Activated CD8-positive, alpha-beta T cell treated with anti-CD3 and anti-CD28 coated beads for 36 hours (primary cell): ENCODE measurements at places on chromosomes 1 and 21.
A peak's percentile ranks its signal among the peaks of the same experiment; 100 is the strongest.

- no peak for DNase-seq
Observed at GRCh38 chr1:242811092-242811840, 286.8 kb upstream of the PLD5 start.

DNA sequence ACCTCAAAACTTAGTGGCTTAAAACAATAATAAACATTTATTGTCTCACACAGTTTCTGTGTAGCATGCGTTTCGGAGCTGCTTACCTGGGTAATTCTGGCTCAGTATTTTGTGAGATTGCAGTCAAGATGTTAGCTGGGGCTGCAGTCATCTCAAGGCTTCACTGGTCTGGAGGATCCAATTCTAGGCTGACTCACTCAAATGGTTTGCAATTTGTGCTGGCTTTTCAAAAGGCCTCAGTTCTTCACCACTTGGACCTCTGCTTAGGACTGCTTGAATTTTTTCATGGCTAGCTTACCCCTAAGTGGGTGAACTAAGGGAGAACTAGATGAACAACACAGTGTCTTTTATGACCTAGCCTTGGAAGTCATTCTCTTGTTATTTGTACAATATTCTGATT, 21.0 kb downstream of the XPR1 start:
- no peak for DNase-seq

GRCh38 chr21:37449302-37449937, 82.8 kb downstream of the DYRK1A start:
- no peak for DNase-seq

- no peak for DNase-seq
Observed at GRCh38 chr21:29215709-29216108, 83.0 kb upstream of the BACH1 start.

GRCh38 chr1:110148961-110149360, 1.3 kb upstream of the SLC6A17 start:
- no peak for DNase-seq

- no peak for DNase-seq
Observed at GRCh38 chr1:150282558-150282958, 204 bp downstream of the CIART start.

DNA sequence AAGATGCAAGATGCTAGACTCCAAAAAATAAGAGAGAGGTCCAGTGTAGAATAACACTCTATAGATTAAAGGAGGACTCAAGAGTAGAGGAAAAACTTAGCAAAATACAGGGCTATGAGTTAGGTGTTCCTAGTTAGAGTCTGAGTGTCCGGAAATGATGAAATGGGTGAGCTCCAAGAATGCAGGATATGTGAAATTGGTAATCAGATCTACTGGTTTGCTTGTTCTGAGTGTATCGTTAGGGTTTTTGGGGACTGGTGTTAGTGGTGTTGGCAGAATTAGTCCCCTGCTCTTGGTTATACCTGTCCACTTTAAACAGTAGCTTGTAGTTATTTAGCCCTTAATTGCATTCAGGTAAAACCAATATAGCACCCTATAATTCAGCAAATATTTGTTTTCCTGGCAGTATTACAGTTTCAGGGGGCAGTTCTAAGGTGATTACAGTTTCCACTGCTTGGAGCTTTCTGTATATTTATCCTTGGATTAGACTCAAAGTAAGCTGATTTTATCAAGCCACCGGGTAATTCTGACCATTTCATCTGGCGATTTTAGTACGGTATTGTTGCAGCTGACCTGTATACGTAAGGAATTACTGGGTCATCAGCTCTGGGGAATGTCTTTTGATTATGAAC, 332.7 kb downstream of the CHRM3 start:
- peak; percentile 39 for DNase-seq

DNA sequence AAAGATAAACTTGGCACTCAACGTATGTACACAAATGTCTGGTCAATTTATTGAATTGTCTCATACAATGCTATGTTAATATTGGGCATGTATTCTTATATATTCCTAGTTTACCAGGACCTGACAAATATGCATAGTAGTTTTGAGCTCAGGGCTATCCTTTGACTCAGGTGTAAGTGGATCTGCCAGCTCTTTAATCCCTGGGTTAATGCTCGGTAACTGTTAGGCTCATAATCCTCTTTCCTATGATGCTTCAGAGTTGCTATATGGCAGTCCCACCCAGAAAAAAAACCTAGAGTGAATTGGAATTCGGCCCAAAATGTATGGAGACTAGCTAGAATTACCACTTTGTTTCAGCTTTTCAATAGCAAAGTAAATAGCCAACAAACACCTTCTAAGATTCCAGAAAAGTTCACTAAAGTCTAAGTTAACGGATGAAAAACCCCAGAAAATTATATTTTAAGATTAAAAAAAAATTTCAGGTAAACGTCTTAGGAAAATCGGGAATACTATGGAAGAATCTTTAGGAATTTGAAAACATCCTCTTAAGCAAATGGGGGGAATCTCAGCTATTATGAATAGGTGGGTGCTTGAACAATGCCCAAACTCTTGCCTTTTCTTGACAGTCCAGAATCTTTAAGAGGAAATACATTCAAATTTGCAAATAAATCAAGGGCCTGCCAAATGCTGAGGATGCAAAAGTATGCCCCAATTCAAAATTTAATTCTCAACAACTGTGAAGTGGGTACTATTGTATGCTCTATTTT, 10.9 kb downstream of the H3-3A start:
- no peak for DNase-seq

DNA sequence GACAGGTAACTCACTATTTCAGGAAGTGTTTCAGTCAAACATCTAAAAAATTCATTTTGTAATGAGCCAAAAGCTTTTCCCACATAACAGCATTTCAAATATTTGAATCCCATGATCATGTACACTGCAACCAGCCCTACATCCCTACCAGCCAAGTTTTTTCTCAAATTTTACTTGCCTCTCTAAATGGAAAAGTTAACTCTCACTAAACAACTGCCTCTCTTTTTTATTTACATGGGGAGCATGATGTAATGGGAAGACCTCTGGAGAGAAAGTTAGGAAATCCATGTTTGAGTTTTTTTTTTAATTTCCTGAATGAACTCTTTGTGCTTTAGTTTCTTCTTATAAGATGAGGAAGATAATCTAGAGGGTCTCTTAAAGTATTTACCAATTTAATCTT, 70.5 kb downstream of the TTLL7 start:
- DNase-seq: no peak

- DNase-seq: no peak
Observed at GRCh38 chr1:181192316-181192715, 103.8 kb downstream of the IER5 start.

DNA sequence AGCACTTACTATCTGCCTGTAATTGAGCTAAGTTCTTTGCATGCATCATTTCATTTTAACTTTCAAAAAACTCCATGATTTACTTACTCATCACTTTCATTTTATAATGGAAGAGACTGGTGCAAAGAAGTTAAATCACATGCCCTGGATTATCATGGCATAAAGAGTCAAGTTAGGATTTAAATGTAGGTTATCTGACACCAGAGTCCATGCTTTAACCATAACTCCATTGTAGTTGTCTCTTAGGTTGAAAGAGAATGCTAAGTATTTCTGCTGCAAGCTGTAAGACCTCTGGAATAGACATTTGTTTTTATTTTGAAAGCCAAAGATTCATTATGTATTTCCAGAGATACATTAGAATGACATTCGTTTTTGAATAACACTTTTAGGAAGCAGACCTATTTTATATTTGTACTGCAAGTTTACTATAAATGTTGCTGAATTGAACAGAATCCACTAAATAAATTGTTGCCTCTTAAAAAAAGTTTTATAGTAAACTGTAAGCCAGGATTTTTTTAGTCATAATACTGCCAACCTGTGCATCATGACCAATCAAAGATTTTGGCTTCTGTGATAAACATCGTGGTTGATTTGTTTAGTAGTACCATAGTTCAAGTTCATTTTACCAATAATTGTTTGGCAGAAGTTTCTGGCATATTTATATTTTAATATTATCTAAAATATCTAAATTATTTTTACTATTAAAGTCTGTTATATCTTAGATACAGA, 26.1 kb downstream of the CFH start:
- DNase-seq: no peak

GRCh38 chr21:42690586-42690985, 37.2 kb downstream of the PDE9A start:
- DNase-seq: no peak

GRCh38 chr1:85148524-85149250, 52.1 kb downstream of the SYDE2 start:
- peak; percentile 64 for DNase-seq

DNA sequence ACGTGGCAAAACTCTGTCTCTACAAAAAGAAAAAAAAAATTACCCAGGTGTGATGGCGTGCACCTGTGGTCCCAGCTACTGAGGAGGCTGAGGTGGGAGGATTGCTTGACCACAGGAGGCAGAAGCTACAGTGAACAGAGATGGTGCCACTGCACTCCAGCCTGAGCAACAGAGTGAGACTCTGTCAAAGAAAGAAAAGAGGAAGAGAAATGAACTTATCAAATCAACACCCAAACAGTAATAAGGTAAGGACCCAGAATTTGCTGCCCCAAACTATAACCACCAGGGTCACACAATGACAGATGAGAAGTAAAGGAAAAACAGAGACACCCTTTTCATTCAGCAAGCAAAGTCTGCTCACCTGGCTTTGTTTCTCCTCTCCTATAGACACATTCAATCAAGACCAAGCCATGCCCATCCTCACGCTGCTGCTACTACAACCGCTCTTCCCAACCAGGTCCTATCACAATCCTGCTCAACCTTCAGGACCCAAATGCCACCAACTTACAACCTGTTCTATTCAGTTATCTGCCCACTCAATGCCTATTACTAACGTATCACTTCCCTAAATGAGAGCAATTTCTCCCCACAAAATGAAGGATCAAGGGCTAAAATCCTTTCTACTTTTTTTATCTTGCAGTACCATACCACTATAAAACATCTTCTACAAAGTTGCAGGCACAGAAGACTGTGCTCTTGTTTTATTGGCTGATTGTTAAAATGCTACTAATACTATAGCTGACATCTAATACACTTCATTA, 183.5 kb downstream of the RERE start:
- no peak for DNase-seq

GRCh38 chr1:226978432-226979114, 38.5 kb downstream of the COQ8A start:
- no peak for DNase-seq

- DNase-seq: no peak
Observed at GRCh38 chr1:113325022-113325421, 65.3 kb upstream of the MAGI3 start.

DNA sequence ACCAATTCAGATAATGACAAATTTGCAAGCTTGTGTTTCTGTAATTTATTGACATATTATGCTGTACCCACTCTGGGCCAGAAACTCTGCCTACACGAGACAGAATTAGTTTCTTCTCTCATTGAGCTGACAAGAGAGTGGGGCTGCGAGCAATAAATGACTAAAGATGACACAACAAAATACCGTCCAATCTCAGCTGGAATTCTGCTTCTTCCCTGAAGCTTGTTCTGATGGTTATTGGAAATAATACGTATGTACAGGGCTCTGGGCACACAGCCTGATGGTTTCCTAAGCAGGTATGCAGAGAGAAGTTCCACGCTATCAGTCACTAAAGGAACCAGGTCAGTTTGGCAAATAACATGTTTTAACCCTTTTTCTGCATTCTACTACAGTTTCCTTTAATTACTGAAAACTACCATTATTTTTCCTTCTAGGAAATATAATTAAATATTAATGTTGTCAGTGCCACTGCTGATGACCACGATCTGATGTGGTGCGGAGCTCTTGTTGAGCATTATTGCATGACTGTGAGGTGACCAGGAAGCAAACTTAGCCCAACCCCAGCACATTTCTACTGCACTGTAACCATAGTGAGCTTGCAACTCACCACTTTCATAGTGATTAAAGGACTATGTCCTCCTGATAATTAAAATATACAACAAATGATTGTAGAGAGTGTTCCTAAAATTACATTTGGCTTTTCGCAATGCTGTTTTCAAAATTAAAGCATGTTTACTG, 221.4 kb upstream of the L1TD1 start:
- no peak for DNase-seq

DNA sequence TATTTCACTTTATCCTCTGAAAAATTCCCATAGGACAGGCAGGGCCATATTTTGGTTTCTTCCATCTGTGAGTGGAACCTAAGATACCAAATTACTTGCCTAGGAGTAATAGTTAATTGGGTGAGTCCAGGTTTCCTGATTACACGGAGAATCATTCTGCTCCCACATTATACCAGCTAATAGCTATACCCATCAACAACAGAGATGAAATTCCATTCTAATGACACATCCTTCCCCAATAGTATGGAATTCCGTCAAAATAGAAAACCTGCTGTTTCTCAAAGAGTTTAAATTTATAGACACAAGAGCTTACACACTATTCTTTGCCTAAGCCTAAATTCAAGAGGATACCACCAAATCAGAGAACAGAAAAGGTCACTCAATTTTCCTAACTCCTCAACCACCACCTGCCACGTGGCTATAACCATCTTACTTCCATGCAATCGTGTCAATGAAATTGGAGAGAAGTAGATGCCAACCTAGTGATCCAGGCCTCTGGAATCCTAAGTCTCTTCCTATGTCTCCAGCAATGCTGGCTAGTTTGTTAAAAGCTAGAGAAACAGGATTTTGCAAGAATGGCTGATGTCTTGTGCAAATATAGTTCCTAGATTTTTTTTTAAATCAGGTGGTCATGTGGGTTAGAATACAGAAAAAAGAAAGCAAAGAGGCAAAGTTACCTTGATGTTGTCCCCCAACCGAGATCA, 6.2 kb downstream of the PPT1 start:
- DNase-seq: no peak

DNA sequence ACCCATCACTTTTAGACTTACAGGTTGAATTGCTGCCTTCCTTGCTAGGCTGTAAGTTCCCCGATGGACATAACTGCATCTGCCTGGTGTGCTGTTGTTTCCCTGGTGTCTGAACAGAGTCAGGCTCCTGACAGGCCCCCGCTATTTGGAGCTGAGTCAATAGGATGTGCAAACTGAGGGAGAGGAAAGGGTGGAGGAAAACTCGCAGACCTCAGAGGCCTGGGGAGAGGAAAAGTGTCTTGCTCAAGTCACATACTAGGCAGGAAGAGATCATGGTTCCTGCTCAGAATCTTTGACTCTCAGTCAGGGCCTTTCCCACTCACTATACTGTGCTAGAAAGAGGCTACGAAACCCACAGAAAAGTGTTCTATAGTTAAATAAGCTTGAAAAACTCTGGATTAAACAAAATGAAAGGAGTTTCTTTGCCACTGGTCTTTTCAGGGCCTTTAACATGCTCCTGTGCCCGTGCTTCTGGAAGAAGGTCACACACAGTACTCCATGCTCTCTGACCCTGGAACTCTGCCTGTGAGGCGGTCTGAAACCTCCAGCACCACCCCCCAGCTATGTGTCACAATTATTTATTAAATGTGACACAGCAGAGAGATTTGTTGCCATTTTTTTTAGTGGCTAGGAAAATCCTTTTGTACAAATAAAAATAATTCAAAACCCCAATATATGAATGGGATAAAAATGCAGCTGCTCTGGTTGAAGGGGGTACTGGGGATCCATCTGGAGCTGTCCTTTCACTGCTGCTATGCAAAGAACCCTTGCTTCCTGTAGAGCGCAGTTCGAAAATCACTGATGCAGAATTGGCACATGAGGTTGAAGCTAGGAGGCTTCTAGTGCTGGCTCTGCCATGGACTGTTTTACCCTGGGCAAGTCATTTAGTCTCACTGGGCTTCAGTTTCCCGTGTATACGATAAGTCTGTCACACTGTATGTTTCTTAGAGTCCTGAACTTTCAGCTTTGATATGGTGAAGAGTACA, 20.1 kb upstream of the CDCP2 start:
- no peak for DNase-seq

- DNase-seq: peak; percentile 48
Observed at GRCh38 chr1:116986421-116987255, 14.9 kb upstream of the CD101 start.
